Left lung (tissue), 14 donors: ENCODE measurements at places on chromosomes 5 and 9.

DNA sequence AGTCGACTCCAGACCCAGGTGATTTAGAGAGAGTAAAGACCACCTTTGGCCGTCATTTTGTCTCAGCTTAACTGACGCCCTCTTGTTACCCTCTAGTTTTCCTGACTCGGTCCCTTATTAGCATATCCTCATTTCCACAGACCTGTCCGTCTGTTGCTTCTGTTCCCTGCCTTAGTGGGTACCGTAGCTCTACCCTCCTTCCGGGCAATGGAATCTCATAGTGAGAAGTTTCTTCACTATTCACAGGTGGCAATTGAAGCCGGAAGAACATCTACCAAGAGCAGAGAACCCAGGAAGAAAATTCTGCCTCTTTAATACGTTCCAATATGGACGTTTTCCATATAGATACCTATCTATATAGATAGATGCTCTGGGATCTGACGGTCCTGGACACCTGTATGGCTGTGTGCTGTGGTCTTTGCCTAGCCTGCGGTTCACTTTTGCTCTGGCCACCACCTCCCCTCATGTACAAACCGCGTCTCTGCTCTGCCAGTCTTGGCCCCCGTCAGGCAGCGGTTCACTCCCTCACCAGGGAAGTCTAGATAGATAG is 652 bp upstream of the TMEM161B start:
- DNase-seq, result no peak

GRCh38 chr5:61082516-61083280 is 79.6 kb downstream of the SMIM15 start:
- DNase-seq, result no peak

- DNase-seq, result no peak
Observed at GRCh38 chr9:77063645-77064285, 44.3 kb downstream of the FOXB2 start.

- no peak for DNase-seq
Observed at GRCh38 chr5:32687499-32687831, 23.7 kb upstream of the NPR3 start.

GRCh38 chr9:33446240-33446945 is 1.0 kb downstream of the AQP3 start:
- DNase-seq, result no peak

DNA sequence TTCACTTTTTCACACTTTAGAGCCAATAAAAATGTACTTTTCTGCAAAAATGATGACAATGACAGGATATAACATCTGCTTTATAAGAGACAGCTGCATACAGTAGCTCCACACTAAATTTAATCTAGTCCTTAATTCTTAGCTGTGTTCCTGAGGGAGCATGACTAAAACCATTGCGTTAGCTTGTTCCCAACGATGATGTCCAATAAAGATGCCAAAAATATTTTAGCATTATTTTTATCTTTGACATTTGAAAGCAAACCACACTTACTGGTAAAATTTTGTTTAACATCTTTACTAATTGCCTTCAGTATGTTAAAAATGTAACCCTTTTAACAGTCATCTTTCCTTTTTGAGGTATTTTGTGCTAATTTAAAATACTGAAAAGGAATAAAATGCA is 382.7 kb downstream of the CHSY3 start:
- no peak for DNase-seq

GRCh38 chr9:33809506-33809905 is 7.5 kb upstream of the UBE2R2 start:
- no peak for DNase-seq

DNA sequence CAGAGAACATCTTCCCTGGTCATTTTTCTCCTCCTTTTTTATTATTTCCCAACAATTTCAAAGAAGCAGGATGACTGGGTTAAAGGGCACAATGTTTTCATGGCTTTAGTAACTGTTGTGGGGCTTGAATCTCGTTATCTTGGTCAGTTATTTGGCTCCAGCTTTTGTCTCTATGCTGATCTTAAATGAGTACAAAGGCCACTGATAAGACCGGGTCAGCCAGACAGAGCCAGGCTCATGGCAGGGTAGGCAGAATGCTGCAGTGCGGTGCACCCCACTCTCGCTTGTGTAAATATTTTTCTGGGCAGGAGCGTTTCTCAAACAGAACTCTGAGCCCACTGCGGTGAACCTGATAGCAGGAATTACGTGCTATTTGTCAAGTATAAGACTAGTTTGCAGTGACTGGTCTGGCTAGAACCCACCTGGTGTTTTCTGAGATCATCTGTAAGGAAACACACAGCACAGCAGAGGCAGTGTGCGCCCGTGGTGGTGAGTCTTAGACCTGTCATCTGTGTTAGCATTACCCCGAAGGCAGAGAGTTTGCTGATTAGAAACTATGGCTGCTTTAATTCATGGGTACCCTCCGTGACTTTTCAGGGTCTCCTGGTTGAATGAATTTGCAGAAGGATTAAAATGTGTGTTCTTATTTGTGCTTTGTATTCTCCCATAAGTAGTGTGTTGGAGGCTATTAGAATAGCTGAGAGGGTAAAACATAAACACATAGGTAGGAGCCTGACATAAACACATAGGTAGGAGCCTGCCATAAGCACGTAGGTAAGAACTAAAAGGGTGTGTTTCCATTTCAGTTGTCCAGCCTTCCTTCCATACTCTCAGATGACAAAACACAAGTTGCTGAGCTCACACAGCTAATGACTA is 158.6 kb upstream of the DMRT1 start:
- no peak for DNase-seq

DNA sequence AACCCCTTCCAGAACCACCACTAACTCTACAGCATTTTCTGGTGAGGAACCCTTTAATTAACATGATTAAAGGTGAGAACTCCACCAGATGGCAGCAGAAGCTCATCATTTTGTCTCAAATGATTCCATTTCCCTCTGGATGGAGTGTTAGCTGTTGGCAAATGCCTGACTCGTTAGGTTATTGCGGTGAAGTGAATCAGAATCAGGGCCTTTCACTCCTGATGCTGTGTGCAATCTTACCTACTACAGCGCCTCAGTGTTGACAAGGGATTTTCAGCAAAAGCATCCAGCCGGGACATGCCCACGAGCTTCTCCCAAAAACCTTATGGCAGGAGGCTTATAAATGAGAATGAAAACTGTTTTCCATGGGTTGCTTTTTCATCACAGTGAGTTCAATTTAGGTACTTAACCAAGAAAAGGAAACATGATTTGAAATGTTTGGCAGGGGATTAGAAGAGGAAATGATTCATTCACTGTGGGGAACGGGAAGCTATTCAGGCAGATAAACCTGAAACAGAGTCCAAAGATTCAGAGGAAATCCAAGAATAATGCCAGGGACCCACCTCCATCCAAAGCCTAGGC is 48.0 kb upstream of the CAST start:
- peak; percentile 78 for DNase-seq

GRCh38 chr5:158011422-158011821 is 152.5 kb upstream of the CLINT1 start:
- no peak for DNase-seq

DNA sequence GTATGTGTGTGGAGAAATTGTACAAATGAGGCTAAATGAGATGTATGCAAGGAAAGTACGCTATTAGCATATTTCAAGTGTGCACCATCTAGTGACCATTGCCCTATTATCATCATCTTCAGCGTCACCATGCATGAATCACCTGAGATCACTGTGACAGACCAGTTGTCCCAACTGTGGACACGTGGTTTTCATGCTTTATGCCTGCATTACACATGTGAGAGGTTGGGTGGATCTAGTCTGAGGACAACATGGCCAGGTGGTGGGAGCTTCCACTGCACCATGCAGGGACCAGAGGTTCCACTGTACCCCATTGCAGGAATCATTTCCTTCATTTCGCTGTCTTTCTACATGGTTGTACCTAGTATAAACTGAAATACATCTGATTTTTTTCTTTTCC is 329.8 kb downstream of the SLIT3 start:
- DNase-seq, result no peak

DNA sequence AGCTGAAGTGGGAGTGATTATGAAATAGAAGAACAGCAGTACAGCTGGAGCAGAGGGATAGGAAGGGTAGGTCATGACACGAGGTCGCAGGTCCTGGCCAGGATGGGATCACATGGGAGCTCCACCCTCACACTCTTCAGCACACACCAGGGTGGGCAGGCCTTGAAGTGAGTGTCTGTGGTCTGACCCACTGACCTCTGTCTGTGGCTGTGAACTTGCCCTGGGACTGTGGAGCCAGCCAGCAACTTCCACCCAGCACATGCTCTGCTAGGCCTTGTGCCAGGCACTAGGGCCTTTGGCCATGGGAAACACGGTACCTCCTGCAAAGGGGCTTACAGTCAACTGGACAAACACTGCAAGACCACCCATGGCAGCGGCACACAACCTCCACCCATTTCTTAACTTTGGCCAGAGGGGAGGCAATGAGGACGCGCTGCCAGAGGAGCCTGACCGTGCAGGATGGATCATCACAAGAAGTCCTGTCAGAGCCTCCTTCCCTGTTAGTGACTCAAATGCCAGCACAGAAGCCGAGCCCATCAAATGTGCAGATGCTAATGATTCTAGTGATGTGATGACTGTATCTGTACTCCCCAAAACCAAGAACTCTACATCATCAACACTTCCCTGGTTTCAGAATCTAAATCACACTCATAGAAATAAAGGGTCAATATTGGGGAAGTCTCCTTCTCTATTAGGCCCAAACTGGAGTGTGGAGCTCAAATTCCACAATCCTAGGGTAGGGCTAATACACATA is 113.6 kb downstream of the DPYSL3 start:
- DNase-seq, result no peak

GRCh38 chr5:80725446-80725845 is 70.7 kb upstream of the DHFR start:
- DNase-seq, result no peak

GRCh38 chr5:91390268-91390667 is 7.2 kb upstream of the ARRDC3 start:
- DNase-seq, result no peak

DNA sequence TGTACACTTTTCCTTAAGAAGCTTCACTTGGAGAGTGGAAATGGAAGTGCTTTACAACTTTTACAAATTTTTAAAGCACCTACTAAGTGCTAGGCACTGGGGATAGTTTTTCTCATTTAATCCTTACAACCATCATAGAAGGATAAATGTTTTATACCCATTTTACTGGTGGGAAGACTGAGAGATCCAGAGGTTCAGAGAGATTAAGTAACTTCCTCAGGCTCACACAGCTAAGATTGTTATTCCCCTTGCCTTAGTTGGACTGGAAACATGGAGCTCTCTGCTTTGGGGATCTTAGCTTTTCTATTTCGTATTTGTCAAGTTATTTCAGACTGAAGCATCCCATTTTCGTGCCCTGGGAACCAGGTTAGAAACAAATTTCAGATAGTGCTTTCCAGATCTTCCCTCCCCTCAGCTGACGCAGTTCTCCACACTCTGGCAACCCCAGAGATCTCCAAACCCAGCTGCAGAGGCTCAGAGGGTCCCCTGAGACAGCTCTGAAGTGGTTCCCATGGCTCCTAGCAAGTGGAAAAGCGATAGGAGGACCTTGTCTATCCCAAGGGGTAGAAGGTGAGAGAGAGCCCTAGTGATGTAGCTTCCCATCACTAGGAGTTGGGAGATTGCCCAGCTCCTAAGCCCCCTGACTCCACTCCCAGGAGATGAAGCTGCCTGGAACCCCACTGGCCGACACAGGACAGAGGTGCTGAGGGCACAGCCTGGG is 16.2 kb upstream of the GABBR2 start:
- DNase-seq, result no peak

DNA sequence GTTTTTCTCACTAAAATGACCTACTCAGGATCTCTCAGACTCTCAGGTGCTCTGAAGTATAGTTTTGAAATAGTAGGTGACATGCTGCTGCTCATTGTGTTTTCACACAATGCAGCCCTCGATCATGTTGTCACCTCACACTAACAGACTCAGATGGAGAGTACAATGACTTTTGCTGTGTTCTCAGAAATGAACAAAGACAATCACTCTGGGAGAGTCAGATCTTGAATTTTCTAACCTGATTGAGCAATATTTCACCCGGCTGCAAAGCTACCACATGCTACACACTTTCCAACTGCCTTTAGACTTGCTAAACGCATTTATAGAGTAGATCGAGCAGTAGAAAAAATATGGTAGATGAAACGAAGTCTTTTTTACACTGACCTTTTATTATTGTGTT is 113.4 kb downstream of the ST8SIA4 start:
- no peak for DNase-seq

GRCh38 chr5:18497089-18497488 is 862.8 kb downstream of the TAF11L14 start:
- no peak for DNase-seq

DNA sequence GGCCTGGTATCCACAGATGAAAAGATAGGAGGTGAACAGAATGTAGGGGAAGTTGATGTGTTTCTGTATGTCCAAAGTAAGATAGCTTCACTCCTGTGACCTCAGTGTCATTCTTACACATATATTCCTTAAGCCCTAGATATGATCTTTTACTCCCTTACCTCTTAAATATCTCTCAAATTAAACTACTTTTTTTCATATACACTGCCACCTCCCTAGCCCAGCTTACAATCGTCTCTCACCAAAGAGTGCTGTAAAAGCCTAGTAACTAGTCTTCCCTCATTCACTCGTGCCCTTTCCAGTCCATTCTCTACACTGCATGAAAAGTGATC is 5.3 kb downstream of the DNAI1 start:
- no peak for DNase-seq

GRCh38 chr5:143182106-143182505 is 221.4 kb downstream of the NR3C1 start:
- DNase-seq, result no peak

DNA sequence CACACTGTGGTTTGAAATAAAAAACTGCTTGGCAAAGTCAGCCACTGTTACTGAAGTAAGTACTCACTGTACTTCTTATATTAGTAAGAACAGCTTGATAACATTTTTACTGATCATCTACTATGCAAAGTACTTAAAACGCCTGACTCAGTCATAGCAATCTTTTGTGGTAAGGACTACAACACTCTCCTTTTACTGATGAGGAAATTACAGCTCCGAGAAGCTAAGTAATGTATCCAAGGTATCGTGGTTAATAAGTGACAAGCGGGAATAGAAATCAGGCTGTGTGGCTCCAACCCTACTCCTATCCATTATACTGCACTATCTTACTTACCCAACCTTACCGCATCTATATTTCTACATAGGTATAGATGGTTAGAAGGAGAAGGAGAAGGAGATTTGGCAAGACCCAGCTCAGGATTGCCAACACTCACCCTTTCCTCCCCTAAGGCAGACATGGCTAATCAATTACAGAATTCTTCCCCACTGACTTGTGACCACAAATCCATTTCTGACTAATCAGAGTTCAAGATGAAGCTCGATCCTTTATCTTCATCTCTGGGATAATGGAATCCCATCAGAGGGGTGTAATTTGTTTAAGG is 281.4 kb downstream of the SPOCK1 start:
- DNase-seq, result no peak

DNA sequence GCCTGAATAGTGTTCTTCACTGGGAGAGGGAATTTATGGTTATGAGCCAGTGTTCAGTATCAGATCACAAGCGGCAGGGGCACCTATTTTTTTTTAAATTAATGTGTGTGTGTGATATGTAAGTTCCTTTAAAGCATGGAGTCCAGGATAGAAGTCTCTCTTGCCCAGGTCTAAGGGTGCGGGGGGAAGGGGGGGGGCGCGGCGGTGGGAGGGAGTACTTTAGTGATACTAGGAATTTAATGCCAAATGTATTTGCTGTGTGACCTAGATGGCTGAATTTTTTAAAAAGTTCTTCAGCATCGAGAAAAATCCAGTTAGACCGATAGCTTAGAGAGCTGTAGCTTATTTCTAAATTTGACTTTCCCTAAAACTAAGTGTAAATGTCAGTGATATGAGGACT is 1.5 kb upstream of the FCHO2 start:
- no peak for DNase-seq

GRCh38 chr5:140345919-140346347 is 470 bp downstream of the HBEGF start:
- peak; percentile 61 for DNase-seq
